ENCODE measurements at places on chromosomes 12 and 14.
A peak's percentile ranks its signal among the peaks of the same experiment; 100 is the strongest.

DNA sequence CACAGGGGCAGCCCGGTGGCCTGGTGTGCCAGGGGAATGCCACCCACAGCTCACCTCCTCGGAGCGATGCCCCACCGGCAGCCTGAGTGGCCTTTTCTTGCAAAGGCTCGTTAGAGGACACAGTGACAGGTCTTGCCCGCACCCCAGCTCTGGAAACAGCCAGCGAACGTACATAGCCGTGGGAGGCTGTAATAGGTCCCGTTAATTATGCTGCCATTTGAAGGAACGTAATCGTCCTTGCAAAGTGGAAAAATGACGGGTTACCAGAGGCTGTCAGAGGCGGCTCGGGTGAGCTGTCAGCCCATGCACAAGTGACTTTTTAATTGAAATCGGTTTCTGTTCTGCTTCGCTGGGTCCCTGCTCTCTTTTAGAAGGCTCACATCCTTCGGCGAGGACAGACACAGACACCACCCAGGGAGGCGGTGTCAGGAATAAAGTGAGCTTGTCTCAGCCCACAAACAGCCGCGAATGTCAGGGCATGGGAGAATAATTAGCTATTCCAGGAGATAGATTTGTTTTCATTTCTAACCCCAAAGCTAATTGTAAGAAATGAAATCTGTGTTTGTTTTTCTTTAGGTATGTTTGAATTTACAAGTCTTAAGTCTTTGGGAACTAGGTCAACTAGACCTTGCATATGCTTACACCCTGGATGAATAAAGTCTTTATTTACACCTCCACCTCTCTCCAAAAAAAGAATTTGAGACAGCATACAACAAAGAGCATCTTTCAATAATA is 77.2 kb upstream of the RFLNA start:
- no peak for DNase-seq

GRCh38 chr12:77842430-77842829 is 11.7 kb downstream of the NAV3 start:
- no peak for DNase-seq

GRCh38 chr12:2793561-2793960 is 1.2 kb upstream of the FKBP4 start:
- DNase-seq = no peak

DNA sequence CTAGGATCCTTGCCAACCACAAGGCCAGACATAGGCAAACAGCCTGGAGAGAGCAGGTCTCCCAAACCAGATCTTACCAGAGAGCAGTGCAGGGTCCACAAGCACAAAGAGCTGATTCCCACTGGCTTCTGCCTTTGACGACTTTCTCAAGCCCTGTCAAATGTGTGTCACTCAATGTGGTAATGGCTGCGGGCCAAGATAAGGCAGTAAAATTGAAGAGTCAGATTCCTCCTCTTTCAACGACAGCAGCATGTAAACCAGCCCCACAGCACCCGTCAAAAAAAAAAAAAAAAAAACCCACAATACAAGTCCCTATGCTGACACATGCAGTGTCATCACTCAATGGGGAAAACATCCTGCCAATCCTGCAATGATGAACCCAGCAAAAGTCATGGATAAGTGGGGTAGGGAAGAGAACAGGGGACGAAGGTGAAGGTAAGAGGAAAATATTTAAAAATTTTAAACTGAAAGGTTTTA is at the start of gene STON2:
Gene STON2 (minus strand): TSS at position 123 of the 477 bp plus-strand sequence. CDS start 1,942 bp downstream, outside the sequence.
- no peak for DNase-seq

DNA sequence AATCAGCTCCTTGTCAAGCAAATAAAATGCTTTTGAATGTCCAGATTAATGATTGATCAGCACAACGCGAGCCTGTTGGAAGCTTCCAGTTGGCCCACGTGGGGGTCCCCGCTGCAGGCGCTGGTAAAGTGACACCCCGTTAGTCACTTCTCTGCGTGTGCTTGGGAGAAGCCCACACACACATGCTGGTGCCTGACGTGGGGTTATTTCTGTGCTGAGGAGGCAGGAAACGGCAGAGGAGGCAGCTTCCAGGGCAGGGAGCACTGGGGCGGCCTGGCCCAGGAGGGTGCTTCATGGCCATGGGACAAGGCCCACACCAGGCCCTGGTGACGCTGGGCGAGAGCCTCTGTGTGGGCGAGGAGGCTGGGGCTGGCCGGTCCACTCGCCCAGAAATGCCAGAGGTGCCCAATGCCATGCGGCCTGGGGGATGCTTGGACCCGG is 101.5 kb downstream of the KIF26A start:
- DNase-seq = no peak

DNA sequence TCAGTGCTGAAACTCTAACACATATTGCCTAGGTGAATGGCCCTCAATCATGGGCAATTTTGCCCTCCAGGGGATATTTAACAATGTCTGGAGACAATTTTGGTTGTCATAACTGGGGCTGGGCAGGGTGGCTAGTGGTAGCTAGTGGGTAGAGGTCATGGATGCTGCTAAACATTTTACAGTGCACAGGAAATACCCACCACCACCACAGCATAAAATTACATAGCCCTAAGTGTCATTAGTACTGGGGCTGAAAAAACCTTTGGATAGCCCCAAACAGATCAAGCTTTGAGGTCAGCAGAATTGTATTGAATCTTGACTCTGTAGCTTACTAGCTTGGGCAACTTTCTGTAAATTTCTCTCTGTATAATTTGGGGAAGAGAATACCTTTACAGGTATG is 758.0 kb downstream of the BCL11B start:
- no peak for DNase-seq

DNA sequence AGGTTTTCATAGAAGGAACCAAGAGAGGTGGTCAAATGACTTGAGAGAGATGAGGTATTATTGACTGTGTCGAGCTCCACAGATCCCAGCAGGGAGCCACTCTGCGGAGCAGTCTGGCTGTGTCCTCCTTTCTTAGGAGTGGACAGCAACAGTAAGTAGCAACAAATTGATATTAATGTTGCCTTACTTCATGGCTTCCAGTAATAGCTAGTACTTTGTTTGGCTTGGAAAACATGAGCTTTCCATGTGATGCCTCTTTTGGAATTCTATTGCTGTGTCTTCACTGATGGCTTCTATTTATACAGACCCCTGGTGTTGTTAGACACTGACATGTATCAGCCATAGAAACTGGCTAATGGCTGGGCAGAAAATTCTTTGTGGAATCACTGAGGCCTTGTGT is 531.2 kb upstream of the CCDC196 start:
- DNase-seq = no peak

DNA sequence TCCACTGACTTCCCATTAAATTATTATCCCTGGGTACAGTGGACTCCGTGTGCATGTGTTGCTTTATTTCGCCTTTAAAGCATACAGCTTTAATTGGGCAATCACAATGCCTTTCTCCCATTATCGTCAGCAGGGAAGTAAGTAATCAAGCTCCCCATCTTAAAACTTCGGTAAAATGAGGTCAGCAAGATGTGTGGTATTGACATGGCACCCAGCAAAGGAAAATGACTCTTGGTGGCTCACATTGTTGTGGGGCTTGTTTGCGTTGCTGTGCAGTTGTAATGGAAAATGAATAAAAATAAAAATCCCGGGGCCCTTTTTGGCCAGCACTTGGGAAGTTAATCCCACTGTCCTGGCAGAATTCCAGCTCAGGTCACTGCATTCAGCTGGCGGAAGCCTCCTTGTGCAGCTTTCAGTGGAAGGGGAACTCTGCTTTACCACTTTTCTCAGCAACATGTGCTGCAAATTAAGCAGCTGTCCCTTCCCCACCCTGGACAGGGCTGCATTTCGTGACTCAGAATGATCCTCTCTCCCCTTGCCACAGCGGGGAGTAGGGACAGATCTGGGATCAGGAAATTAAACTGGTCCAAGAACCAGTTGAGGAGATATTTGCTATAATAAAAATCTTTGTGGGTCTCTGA is 13.9 kb upstream of the ATP2A2 start:
- peak; percentile 67 for DNase-seq

DNA sequence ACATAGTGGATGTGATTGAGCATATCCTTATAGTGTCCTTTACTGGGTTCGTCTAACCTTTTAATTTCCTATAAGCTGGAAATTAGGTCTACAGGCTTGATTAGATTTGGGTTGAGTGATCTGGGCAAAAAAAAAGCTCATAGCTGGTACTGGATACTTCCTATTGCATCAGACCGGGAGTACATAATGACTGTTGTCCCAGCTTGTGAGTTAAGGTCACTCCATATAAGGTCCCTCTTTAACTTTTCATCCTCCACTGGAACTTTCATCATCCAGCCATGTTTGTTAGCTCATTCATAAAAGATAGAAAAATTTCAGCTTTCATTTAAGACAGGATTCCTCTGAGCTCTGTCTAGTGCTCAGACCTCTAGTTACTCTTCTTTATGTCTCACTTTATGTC is 80.8 kb downstream of the C14orf132 start:
- DNase-seq = no peak

DNA sequence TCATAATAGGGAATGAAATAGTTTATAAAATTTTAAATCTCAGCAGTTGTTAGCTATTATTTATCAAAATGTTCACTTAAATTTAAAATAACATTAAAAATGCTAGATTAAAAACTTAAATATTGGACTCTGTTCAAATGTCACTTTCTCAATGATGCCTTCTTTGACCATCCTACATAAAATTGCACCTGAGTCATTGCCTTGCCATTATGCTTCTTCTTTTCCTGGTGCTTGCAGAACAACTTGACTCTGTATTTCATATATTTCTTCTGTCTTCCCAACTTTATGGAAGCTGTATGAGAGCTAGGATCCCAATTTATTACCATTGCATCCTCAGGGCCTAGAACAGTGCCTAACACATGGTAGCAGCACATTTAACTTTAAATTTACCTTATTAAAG is 37.3 kb upstream of the CPM start:
- DNase-seq = no peak

DNA sequence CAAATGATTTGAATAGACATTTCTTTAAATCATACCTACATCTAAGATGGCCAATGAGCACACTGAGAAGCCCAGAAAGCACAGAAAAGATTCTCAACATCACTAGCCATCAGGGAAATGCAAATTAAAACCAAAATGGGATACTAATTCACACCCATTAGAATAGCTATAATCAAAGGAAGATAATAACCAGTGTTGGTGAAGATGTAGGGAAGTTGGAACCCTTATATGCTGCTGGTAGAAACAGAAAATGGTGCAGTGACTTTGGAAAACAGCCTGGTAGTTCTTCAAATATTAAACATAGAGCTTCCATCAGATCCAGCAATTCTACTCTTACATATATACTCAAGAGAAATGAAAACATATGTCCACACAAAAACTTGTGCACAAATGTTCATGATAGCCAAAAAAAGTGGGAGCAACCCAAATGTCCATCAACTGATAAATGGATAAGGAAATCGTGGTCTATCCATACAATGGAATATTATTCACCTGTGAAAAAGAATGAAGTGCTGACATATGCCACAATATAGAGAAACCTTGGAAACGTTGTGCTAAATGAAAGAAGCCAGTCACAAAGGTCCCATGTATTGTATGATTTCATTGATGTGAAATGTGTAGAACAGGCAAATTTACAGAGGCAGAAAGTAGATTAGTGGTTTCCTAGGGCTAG is 24.4 kb downstream of the SYNE3 start:
- DNase-seq = no peak

GRCh38 chr12:44628180-44628579 is 247.9 kb downstream of the NELL2 start:
- DNase-seq = no peak

GRCh38 chr12:26378711-26379110 is 183.3 kb downstream of the SSPN start:
- no peak for DNase-seq

- no peak for DNase-seq
These were observed 45.7 kb downstream of the LMO3 start for GRCh38 chr12:16560273-16560672.

DNA sequence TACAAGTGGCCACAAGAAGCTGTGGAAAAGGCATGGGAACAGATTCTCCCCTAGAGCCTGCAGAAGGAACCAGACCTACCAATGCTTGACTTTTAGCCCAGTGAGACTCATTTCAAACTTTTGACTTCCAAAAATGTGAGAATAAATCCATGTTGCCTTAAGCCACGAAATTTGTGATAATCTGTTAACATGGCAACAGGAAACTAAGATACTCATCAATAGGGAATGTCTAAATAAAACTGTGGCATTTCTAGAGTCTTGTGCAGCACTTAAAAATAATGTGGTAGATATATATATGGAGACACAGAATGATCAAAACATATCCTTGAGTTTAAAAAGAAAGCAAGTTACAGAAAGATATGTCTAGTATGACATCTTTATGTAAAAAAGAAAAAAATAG is 12.0 kb downstream of the HECTD4 start:
- no peak for DNase-seq

GRCh38 chr12:96510306-96510764 is 21.0 kb downstream of the CFAP54 start:
- no peak for DNase-seq

GRCh38 chr14:90560558-90560957 is 163.7 kb downstream of the CALM1 start:
- DNase-seq = no peak

- no peak for DNase-seq
These were observed 5.4 kb upstream of the NT5DC3 start for GRCh38 chr12:103846415-103846814.

- no peak for DNase-seq
These were observed 444.3 kb downstream of the NELL2 start for GRCh38 chr12:44431647-44432343.

GRCh38 chr14:101828046-101828445 is 66.5 kb downstream of the PPP2R5C start:
- DNase-seq = no peak

DNA sequence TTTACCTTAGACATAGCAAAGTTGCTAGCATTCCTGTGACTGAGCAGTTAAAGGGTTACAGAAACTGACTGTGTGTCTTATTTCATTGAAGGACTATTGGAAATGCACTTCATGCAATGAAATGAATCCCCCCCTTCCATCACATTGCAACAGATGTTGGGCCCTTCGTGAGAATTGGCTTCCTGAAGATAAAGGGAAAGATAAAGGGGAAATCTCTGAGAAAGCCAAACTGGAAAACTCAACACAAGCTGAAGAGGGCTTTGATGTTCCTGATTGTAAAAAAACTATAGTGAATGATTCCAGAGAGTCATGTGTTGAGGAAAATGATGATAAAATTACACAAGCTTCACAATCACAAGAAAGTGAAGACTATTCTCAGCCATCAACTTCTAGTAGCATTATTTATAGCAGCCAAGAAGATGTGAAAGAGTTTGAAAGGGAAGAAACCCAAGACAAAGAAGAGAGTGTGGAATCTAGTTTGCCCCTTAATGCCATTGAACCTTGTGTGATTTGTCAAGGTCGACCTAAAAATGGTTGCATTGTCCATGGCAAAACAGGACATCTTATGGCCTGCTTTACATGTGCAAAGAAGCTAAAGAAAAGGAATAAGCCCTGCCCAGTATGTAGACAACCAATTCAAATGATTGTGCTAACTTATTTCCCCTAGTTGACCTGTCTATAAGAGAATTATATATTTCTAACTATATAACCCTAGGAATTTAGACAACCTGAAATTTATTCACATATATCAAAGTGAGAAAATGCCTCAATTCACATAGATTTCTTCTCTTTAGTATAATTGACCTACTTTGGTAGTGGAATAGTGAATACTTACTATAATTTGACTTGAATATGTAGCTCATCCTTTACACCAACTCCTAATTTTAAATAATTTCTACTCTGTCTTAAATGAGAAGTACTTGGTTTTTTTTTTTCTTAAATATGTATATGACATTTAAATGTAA is 31.5 kb downstream of the MDM2 start:
- no peak for DNase-seq

All from NCI-H524 treated with DMSO at 0.1 percent for 48 hours (cell line).